NCI-H446 treated with DMSO at 0.1 percent for 48 hours (cell line): ENCODE measurements at places on chromosomes 11 and 22.

- DNase-seq: no peak
These were observed 8.3 kb upstream of the KCNJ11 start for GRCh38 chr11:17396598-17397310.

DNA sequence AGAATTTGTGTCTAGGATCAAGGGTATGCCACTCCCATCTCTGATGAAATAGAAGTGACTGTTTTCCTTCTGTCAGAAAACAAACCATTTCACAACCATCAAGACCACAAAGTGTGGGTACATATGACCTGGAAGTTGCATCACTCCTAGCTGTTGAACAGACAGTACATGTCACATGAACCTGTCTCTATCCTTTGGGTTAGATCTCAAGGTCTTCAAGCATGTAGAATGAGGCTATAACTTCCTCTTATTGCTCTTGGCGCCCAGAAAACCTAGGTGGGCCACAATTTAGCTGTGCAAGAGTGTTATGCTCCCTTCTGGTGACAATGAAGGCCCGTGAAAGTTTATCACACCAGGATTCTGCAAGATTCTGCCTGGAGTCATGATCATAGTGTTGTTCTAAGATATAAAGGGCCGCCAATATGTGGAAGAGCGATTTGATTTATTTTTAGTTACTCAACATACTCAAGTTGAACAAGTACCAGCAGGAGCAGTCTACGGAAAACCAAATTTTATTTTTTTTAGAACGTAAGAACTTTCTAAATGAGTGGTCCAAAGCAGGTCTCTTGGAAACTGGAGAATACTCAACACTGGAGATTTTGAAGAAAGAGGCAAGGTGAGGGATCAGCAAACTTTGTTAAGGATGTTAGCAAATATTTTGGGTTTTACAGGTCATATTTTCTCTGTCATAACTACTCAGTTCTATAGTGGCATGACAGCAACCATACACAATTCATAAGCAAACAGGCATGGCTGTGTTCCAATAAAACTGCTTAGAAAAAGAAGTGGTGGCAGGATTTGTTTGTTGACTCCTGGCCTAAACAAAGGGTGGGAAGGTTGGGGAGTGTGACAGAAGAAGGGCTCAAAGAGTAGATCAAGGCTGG is 101.8 kb downstream of the USP35 start:
- DNase-seq: no peak

GRCh38 chr11:61174273-61174672 is 13.0 kb upstream of the VPS37C start:
- DNase-seq: no peak

DNA sequence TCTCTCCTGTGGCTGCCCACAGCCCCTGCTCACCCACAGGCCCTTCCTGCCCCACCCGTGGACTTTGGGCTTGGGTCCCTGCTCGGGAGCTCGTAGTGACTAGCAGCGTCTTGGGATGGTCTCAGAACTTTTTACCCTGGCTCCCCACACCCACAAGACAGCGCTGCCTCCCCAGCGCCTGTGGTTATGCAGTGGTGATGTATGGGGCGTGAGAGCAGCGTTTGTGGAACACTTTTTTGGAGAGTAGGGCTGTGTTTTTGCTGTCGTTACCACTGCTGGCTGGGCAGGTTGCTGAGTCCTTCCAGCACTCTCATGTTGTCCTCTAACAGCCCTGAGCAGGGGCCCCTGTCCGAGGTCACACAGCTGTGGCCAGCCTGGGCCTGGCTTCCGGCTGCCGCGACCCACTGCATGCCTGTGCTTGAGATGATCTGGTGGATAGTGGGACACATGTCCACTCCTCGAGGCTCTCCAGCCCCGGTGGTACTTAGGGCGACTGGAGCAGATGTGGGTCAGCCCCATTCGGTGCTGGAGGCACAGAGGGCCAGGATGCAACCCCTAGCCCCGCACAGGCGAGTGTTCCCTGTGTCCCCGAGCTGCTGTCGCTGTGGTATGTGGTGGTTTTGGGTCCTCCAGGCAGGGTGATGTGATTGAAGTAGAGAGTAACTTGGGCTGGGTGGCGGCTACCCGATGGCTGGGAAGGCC is 7.1 kb upstream of the GRAMD4 start:
- no peak for DNase-seq

DNA sequence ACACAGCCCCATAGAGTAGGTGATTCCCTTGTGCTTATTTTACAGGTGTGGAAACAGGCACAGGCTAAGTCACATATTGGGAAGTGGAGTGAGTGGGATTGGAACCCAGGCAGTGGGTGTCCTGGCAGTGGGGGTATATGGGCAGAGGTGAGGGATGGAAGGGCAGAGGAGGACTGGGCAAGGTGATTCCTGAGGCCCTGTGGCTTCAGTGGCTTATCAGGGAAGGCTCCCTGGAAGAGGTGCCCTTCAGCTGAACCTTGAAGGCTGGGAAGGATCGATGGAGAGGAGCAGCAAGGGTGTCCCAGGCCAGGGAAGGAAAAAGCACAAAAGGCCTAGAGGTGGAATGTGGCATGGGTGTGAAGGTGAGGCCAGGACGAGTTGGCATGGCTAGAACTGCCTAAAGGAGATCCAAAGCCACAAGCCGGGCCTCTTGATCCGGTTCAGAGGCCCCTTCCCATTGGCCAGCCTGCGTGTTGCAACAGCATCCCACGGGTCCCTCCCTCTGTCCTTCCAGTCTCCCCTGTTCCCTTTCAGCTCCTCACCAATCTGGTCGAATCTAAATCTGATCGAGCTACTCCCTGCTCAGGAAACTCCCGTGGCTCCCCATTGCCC is 41.7 kb downstream of the MCM5 start:
- no peak for DNase-seq

- no peak for DNase-seq
These were observed 11.1 kb upstream of the MS4A2 start for GRCh38 chr11:60077216-60077817.

DNA sequence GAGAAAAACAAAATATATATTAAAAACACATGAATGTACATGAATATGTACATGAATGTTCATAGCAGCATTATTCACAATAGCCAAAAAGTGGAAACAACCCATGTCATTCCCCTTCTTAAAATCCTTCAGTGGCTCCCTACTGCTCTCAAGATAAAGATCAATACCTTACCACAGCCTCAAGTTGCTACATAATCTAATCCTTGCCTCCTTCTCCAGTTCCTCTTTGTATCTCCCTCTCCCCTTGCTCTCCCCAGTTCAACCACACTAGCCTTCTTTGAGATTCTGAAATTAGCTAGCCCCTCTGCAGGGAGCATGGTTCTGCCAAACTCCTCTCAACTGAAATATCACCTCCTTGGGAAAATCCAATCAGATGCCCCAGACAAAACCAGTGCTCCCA is 28.1 kb downstream of the MTMR2 start:
- no peak for DNase-seq

DNA sequence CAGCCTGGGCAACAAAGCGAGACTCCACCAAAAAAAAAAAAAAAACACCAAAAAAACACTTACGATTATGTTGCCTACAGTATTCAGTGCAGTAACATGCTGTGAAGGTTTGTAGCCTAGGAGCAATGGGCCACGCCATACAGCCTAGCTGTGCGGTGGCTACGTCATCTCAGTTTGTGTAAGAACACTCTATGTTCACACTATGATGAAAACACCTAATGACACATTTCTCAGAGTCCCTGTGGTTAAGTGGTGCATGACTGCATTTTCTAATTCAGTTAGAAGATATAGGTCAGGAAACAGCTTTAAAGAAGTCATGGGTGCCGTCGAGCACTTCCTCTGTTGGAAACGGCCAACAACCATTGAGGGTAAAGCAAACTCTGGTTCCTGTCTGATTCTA is 75.7 kb upstream of the ANO1 start:
- no peak for DNase-seq

GRCh38 chr11:120527111-120527761 is 15.7 kb downstream of the GRIK4 start:
- DNase-seq: no peak
